ENCODE measurements at places on chromosomes 5 and 9.

- DNase-seq: no peak
Measured at GRCh38 chr9:104091116-104091515, 3.0 kb upstream of the SMC2 start.

GRCh38 chr9:98995059-98995671 is 51.5 kb downstream of the COL15A1 start:
- DNase-seq: no peak

- DNase-seq: no peak
Measured at GRCh38 chr5:88830567-88830966, 52.4 kb downstream of the MEF2C start.

GRCh38 chr5:33611877-33612276 is 171.1 kb downstream of the TARS1 start:
- no peak for DNase-seq

DNA sequence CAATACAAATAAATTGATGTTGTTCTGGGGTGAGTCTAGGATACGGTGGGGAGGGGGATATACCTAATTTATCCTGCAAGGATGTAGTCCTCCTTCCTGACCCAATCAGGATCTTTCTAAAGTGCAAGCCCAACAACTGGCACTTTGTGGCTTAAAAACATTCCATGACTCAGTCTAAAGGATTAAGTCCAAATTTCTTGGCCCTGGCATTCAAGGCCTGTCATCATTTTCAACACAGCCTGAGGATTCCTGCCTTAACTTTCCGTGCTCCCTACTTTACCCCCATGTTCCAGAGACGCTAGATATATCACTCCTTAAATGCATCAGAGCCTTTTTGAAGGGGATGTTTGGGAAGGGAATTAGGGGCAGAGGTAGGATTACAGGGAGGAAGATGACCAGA is 1.0 kb downstream of the FAM221B start:
- DNase-seq: no peak

DNA sequence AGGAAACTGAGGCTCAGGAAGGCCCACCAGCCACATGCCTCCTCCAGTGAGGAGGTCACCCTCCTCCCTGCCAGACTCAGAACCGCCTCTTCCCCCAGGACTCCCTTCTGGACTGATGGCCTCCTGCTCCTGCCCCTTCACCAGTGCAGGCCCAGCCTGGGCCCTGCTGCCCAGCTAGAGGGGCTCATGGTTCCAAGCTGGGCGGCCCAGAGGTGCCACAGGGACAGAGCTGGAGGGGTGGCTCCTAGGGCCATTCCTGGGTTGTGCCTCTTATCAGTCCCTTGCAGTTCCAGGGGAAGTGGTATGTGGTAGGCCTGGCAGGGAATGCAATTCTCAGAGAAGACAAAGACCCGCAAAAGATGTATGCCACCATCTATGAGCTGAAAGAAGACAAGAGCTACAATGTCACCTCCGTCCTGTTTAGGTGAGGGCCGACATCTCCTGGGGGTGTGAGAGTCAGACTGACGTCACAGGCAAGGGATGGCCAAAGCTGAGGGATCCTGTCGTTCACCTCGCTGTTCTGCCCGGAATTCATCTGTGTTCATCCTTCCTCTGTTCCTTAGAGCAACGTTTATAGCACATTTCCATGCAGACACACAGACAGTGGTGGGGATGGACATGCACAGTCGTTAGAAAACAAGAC is 819 bp downstream of the LCN2 start:
- DNase-seq: no peak

GRCh38 chr5:137491121-137491520 is 8.0 kb downstream of the SPOCK1 start:
- DNase-seq: no peak

GRCh38 chr9:109922617-109923470 is 142.8 kb downstream of the PALM2AKAP2 start:
- DNase-seq: no peak
